ENCODE measurements at places on chromosomes 11 and 22.

DNA sequence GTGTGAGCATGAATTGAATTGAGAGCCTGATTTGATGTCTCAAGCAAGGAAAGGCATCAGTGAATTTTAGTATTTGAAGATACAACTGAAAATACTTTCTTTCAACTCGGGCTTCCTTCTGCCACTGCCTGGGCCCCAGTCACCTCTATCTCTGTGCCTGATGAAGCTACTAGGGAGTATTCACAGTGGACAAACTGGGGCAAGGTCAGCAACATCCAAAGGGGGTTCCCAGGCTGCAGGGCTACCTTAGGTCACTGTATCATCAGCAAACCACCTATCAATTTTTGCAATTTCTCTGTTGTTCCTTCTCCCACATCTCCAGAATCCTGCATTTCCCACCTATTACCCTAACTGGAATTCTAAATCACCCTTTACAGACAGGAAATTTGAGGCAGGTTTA is 10.2 kb downstream of the PRAME start:
- DNase-seq: no peak

- no peak for DNase-seq
These were observed 194.2 kb downstream of the AASDHPPT start for GRCh38 chr11:106271686-106272085.

- DNase-seq: no peak
These were observed 350.9 kb upstream of the CCDC179 start for GRCh38 chr11:23211221-23211620.

GRCh38 chr22:50473088-50473487 is 1.7 kb downstream of the SBF1 start:
- no peak for DNase-seq

GRCh38 chr11:21059879-21060278 is 390.5 kb downstream of the NELL1 start:
- DNase-seq: no peak

- DNase-seq: no peak
These were observed 209.9 kb downstream of the LARGE1 start for GRCh38 chr22:33710326-33710725.

DNA sequence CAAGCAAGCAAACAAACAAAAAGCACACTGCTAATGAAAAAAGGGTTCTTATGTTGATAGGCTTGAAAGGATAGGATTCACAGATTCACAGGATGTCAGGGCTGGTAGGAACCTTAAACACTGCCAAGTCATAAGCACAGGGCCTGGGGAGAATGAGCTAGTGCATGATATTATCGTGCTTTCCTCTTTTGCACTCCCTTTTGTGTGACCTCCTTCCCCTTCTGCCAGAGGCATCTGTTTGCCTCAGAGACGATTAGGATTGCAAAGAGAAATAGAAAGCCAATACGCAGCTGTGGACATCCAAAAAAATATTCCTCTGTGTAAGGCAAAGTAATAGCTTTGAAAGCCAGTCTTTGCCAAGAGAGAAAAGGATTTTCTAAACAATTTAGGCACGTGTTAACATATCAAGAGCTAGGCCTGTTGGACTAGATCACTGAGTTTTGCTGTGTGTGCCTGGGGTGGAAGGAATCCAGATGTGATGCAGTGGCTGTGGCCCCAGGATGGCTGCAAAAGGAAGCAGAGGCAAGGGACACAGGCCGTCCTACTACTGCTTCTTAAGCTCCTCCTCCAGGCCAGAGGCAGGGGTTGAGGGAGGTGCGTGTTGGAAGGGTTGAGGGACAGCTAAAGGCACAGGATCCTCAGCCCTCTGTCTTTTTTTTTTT is 30.6 kb downstream of the MCHR1 start:
- DNase-seq: no peak

GRCh38 chr11:7907121-7907520 is 23.9 kb downstream of the OR10A6 start:
- DNase-seq: no peak

DNA sequence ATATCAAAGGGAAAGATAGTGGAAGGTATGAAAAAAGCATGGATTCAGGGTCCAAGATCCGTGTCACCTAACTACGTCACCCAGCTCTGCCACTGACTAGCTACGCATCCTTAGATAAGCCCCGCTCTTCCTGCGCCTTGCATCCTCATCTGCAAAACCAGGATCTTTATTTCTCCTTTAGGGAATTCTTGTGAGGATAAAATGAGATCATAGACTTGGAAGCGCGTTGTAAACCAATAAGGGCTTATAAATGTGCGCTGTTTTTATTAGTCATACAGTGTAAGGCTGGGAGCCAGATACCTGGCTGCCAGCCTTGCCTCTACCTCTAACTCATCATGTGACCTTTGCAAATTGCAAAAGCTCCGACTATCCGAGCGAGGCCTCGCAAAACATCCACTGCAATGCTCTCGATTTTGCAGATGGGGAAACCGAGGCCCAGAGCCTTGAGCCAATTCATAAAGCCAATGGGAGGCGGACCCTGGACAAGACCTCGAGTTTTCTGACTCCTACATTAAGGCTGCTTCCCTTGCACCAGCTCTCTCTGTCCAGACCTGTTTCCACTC is 753 bp downstream of the PRPF19 start:
- no peak for DNase-seq

DNA sequence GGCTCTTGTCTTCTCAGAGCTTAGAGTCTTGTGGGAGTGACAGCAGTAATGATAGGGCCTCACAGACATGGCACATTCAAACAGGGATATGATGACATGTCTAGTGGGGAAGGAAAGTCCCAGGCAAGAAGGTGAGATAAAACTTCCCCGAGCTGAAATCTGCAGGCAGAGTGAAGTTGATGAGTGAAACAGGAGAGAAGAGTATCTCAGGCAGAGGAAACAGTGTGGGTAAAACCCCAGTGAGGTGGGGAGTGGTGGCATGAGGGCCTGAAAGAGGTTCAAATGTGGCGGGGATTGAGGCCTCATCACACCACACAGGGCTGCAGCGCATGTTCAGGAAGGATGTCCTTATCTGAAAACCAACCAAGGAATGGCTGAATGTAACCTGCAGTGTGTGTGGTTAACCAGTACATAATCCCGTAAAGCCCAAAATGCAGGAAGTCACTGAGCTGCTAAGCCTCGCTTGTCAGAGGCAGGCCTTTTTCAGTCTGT is 153.8 kb upstream of the E2F8 start:
- DNase-seq: no peak

DNA sequence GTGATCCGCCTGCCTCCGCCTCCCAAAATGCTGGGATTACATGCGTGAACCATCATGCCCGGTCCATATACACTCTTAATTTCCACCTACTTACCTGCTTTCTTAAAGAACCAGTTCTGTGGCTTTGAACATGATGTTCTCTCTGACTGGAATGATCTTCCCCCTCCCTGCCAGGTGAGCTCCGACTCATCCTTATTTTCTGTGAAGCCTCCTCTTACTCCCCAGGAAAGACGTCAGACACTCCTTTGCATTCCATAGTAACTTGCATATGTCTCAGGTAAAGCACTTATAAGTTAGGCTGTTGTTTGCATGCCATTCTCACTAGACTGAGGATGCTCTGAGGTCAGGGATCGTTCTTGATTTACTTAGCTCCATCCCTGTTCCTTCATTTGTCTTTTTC is 91.8 kb upstream of the RAB1B start:
- DNase-seq: no peak

GRCh38 chr22:20885557-20886323 is 26.9 kb downstream of the SNAP29 start:
- peak; percentile 8 for DNase-seq

DNA sequence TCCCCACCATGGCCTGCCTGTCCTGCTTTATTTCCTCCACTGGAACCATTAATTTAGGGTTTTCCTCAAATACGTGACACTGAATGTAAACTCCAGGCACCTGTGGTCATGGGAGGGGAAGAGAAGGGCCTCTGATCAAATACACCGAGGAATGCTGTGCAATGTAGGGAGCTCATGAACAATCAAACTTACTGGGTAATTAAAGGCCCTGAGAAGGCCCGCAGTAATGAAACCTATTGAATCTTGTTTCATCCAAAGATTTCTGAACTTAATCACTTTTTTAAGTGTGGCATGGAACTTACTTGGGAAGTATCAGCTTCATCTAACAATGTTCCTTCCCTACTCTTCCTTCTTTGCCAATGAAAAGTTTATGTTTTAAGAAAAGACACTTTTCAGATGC is 299.8 kb downstream of the MIAT start:
- DNase-seq: no peak

GRCh38 chr11:67252831-67253239 is 13.4 kb upstream of the GRK2 start:
- no peak for DNase-seq

- DNase-seq: no peak
These were observed 18.2 kb downstream of the KCTD17 start for GRCh38 chr22:37069719-37070118.

DNA sequence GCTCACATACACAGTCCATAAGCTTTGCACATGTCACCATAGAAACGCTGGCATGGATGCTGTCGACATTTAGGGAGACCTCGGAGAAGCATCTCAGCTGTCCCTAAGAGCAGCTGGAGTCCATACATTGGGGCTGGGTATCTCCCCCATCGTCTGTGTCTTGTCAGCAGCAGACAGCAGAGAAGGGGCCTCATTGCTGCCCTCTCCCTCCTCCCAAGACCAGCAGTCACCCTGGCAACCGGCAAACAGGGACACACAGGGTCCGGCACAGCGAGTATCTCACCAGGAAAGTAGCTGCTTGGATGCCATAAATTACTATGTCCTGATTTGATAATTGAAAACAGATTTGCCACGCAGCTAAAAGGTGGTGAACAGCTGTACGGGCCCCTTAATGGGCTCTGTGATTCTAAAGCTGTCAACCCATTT is 84.4 kb downstream of the CD44 start:
- no peak for DNase-seq

DNA sequence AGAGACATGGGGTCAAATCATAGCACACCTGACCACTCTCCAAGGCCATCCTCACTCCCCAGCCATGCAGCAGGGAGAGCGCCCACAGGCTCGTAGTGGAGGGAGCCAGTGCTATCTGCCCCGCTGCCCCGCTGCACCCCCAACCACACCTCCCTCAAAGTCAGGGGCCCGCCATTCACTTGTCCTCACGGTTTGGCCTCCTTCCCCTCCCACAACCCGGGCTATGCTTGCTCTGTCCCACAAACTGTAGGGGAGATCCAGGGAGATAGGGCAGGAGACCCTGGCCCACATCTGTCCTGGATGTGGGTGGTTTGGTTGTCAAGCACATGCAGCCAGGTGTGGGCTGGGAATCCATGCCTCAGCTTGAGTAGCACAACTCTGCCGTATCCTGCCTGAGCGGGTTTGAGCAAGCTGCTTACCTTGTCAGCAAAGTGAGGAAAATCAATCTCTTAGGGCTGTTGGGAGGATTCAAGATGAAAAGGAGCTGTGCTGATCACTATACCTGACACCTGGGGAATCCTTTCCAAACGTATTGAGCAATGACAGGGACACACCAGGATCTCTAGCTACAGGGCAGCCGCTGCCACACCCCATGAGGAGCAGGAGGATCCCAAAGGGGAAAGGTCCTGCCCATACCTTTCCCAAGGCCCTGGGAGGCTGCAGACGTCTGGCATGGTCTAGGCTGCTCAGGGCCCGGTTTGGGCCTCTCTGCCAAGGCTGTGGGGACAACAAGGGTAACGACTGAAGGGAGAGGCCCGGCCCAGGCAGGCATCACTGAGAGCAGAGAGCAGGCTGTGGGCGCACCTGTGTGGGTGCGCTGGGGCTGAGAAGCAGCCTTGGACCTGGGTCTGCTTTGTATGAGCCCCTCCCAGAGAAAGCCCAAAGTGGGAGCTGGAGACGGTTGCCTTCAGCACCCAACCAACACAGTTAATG is 23.3 kb downstream of the KCNJ5 start:
- no peak for DNase-seq

- DNase-seq: no peak
These were observed 15.1 kb downstream of the LTO1 start for GRCh38 chr11:69660001-69660500.

DNA sequence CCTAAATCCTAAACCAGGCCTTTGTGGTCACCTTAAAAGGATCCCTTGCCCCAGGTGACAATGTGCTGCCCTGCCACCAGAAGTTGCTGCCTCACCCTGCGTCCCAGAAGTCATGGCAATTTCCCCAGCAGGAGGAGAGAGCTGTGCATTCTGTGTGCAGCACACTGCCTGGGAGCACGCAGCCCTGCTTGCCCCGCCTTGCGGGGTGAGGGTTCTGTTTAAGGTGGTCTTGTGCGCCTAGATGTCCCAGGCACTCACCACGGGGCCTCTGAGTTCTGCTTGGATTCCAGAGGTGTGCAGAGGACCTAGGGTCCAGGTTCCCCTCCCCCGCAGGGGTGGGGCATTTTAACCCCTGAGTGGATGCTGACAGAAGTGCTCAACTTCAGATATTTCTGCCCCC is 95.0 kb downstream of the GRAMD1B start:
- DNase-seq: no peak

GRCh38 chr11:25910086-25910485 is 421.8 kb upstream of the ANO3 start:
- no peak for DNase-seq

GRCh38 chr11:92811341-92811740 is 158.1 kb upstream of the MTNR1B start:
- DNase-seq: no peak

DNA sequence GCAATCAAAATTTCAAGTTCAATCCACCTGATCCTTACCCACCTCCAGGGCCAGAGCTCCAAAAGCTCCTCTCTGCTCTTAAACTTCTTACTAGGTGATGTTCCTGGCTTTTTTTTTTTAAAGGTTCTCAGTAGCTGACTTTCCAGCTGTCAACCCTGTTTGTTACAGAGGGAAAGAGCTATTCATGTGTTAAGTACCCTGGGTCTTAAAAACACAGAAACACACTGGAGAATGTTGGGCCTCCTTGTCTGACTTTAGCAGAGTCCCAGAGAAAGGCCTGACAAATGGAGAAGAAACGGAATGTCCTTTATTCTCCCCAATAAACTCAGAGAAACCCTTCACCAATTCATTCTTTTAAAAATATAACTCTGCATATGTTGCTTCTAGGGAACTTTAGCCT is 3.2 kb downstream of the LRRC4C start:
- DNase-seq: no peak

DNA sequence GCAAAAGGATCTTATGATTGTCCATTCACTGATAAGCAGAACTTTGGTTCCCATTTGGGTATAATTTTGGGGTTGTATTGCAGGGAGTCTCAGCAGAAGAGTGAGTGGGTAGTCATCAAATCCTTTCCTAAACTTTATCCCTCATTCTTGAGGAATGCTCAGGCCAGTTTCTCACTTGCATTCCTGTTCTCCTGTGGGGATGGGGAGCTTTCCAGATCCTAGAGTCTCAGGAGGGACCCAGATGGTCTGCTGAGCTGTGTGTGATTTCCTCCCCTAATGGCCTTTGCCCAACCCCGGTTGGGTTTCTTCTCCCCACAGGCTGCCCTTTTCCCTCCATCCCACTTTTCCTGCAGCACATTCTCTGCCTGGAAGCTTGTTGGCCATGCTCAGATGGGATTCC is 79.9 kb downstream of the MIAT start:
- DNase-seq: no peak

- DNase-seq: no peak
These were observed 27.9 kb upstream of the RIC3 start for GRCh38 chr11:8196749-8197148.

All from stimulated activated effector memory CD8-positive, alpha-beta T cell treated with anti-CD3 and anti-CD28 coated beads, Interleukin-12 subunit alpha, Interleukin-12 subunit beta, amount 100 ng/mL, for 72 hours (primary cell).